ENCODE measurements at places on chromosomes 4 and X. TPM values are rescaled to one million over a fixed set of nuclear protein-coding genes. Genes with fewer than 3 reads are reported as not detected.

The SLC10A3 gene
- polyA plus RNA-seq, result 15.9 TPM

The WFS1 gene
- 24.6 TPM for polyA plus RNA-seq

The GLOD5 gene
- polyA plus RNA-seq, result 1.1 TPM

The GIMD1 gene
- not detected for polyA plus RNA-seq

The UGT8 gene
- 67.8 TPM for polyA plus RNA-seq

The VCX3B gene
- polyA plus RNA-seq, result not detected

The ERVMER34-1 gene
- 4.8 TPM for polyA plus RNA-seq
